Activated T-cell treated with anti-CD3 and anti-CD28 coated beads for 48 hours (primary cell): ENCODE measurements at places on chromosomes 6 and 20.

- DNase-seq, result no peak
Observed at GRCh38 chr6:3317741-3318211, 59.0 kb downstream of the PSMG4 start.

- no peak for DNase-seq
Observed at GRCh38 chr6:166708460-166708859, 81.4 kb upstream of the RPS6KA2 start.

GRCh38 chr6:105675715-105676397 lies 273.0 kb upstream of the PREP start:
- no peak for DNase-seq

GRCh38 chr20:19380211-19380610 lies 167.8 kb downstream of the SLC24A3 start:
- DNase-seq, result no peak

- no peak for DNase-seq
Observed at GRCh38 chr6:109303640-109304283, 78.5 kb downstream of the CD164 start.

DNA sequence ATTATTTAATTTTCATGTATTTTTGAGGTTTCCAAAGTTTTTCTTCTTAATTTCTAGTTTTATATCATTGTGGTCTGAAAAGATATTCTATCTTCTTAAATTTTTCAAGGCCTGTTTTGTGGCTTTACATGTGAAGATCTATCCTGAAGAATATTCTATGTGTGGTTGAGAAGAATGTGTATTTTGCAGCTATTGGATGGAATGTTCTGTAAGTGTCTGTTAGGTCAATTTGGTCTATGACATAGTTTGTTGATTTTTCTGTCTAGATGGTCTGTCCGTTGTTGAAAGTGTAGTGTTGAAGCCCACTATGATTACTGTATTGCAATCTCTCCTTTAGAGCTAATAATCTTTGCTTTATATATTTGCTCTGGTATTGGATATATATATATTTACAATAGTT lies 125.7 kb downstream of the CRYBG1 start:
- no peak for DNase-seq

GRCh38 chr20:2696646-2697045 lies 4.1 kb downstream of the EBF4 start:
- DNase-seq, result no peak

- DNase-seq, result no peak
Observed at GRCh38 chr6:112910256-112910655, 563.1 kb downstream of the RFPL4B start.
